ENCODE measurements at places on chromosomes 11 and 22.

- no peak for DNase-seq
Observed at GRCh38 chr22:18100781-18101180, 9.8 kb upstream of the TUBA8 start.

DNA sequence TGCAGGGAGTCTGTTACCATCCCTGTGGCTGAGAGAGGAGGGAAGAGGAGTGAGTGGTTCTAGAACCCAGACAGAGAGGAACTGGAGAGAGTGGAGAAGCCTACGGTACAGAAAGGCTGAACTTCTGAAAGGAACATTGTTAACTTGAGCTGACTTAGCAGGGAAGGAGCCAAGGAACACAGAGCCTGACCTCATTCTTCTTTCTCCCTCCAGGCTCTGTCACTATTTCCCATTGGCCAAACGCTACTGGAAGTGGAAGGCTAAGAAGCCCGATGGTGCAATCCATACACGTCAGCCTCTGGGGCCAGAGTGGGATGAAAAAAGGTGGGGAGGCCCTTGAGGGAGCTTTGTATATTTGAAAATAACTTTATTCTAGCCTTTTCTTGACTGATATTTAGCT lies 16.5 kb upstream of the WT1 start:
- no peak for DNase-seq

DNA sequence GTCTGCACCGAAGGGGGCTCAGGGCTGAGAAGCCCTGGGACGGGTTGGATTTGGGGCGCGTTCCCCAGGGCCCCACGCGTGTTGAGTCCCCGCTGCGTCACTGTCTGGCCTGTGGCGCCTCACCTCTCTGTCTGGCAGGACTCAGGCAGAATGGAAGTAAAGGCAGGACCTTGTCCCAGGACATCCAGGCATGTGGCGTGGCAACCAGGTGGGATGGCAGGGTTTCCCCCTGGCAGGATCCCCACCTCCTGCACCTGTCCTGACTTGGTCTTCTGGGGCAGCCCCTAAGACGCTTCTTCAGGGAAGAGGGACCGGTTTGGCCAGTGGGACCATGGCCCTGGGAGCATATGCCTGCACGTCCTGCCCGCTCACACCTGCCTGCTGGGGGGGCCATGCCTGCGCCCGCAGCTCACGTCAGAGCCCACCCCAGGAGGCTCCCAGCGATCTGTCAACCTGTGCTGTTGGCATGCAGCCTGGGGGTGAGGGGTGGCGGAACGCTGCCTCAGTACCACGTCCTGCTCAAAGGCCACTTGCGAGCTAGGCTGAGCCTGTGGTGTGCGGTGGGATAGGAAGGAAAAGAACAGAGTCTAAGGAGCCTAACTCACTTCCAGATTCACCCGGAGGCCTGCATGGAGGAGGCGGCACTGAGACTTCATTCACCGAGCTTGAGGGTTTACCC lies 72.7 kb downstream of the KCNQ1 start:
- DNase-seq = no peak

GRCh38 chr22:48576333-48577013 lies 1251.2 kb downstream of the BRD1 start:
- DNase-seq = no peak

DNA sequence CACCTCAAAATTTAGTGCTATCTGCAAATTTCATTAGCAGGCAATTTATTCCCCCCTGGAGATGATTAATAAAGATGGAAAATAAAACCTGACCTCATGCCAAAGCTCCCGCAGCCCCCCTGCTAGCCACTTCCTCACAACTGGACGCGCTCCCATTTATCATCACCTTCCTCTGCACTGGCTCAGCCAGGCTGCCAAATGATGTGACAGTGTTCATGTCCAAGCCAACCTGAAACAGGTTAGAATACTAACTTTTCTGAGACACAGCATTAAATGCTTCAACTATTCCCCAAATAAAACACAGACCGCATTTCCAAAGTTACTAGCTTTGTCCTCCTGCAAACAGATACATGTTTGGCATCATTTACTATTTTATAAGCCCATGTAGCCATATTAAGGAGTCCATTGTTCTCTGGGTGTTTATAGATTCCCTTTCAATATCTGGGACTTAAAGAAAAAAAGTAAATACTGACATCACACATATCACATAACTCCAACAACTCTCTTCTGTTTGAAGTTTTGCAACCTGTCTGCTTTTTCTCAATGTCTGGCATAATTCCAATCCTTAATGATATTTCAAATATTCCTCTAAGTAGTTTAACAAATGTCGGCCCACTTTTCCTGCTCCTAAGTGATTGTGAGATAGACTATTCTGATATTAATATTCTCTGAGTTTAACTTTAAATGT lies 829.7 kb upstream of the FAT3 start:
- DNase-seq = no peak

- no peak for DNase-seq
Observed at GRCh38 chr22:36184433-36185025, 17.1 kb downstream of the APOL4 start.

DNA sequence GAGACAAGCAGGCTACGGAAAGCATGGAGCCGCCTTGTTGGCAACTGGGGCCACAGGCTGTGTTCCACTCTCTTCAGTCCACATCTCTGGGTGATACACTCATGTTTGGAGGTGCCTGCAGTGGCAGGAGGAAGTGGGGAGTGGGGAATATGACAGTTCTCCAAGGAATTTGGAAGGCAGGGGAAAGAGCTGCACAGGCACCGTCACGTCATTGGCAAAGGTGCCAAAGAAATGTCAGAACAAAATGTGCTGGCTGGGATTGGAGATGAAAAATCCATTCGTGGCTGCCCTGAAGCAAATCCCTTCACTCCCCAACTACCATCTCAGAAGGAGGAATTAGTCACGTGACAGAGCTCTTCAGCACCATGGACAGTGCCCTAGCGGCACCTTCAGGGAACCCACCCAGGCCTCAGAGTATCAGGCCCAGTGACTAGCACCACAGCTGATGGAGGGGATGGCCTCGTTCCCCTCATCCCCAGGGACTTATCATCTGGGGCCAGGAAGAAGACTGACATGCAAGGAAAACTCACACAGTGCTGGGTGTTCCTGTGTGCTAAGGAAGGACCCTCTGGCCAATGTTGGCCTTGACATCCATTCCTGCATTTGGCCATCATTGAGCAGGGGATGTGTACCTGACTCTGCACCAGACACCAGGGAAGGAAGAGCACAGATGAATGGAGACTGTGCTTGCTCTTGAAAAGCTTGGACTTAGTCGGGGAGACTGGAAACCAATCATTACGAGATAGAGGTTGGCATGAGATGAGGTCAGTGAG lies 48.5 kb upstream of the PRDM11 start:
- DNase-seq = no peak

DNA sequence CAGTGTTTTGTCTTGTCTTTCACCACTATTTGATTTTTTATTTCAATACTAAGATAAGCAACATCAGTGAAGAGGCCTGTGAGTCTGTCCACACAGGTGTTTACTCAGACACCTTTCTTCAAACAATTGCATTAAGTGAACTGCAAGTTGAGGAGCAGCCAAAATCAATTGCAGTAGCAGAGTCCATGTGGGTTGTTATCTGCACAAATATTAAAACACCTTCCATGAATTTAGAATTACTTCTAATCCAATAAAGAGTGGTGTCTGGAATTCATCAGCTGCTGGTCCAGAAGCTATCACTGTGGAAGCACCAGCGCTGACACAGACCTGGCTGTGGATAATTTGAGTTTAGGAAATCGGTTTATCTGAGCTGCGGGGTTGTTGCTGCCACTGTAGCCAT lies 83.5 kb upstream of the FAT3 start:
- DNase-seq = no peak

DNA sequence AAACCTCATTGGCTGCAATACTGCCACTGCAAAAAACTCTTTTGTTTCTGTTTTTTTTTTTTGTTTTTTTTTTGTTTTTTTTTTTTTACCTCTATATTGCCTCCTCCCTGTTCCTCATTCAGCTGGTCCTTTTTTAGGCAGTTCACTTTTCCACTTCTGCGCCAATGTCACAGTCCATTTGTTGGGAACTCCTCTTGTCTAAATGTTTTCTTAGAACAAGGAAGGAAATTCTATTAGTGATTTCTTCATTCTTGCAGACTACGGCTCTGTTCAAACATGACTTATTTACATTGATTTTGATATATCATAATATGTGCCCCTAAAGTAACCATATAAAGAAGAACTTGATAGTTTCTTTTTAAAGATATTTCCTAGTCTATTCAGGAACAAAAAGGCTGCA lies 2.9 kb downstream of the FAM118B start:
- DNase-seq = no peak

GRCh38 chr11:106281455-106282173 lies 204.2 kb downstream of the AASDHPPT start:
- DNase-seq = no peak

Measured in stimulated activated effector memory CD8-positive, alpha-beta T cell treated with anti-CD3 and anti-CD28 coated beads, Interleukin-12 subunit alpha, Interleukin-12 subunit beta, amount 100 ng/mL, for 72 hours (primary cell).